HFFc6 (cell line): ENCODE measurements at places on chromosomes 1 and 21.

- no peak for DNase-seq
Observed at GRCh38 chr1:158186180-158186579, 5.5 kb downstream of the CD1D start.

DNA sequence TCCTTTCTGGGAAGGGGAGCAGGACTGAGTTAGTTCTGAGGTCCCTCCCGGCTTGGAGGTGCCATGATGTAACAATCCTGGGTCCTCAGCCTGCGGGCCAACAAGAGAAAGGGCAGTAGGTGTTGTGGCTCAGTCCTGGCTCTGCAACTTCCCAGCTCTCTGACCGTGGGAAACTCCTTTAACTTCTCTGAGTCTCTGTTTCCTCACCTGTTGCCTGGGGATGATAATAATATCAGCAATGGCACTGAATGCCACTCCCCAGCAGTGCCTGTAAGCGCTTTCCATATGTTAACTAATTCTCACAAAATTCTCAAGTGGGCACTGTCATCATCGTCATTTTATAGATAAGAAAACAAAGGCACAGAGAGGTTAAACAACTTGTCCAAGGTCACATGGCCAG lies 2.3 kb downstream of the PADI3 start:
- no peak for DNase-seq

- no peak for DNase-seq
Observed at GRCh38 chr1:182671750-182672486, 12.5 kb downstream of the RGS8 start.

- DNase-seq, result peak; percentile 33
Observed at GRCh38 chr1:81802707-81803430, 2.1 kb downstream of the ADGRL2 start.

GRCh38 chr1:166174108-166174507 lies 7.3 kb upstream of the FAM78B start:
- no peak for DNase-seq

GRCh38 chr1:18875107-18875795 lies 15.8 kb upstream of the TAS1R2 start:
- DNase-seq, result peak; percentile 73
